Stimulated activated CD4-positive, alpha-beta T cell treated with anti-CD3 and anti-CD28 coated beads, TNF-alpha, amount 100 ng/mL, for 48 hours (primary cell): ENCODE measurements at places on chromosomes 2 and 18.

- no peak for DNase-seq
These were observed 80.8 kb downstream of the KCTD18 start for GRCh38 chr2:200428961-200429665.

DNA sequence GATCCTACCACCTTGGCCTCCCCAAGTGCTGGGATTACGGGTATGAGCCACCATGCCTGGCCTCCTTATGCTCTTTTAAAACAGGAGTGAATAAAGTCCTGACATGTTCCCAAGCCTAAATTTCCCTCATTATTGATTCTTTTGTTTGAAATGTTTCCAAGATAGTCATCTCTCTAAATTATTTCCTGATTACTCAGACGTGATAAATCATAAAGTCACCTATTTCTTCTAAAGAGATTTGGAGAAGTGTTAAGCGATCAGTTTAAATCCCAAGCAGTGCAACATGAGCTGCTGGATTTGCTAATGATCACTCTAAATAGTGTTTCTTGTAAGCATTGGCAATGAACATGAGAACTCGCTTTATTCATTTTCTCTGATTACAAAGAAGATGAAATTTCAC is 51.8 kb downstream of the PMAIP1 start:
- no peak for DNase-seq

DNA sequence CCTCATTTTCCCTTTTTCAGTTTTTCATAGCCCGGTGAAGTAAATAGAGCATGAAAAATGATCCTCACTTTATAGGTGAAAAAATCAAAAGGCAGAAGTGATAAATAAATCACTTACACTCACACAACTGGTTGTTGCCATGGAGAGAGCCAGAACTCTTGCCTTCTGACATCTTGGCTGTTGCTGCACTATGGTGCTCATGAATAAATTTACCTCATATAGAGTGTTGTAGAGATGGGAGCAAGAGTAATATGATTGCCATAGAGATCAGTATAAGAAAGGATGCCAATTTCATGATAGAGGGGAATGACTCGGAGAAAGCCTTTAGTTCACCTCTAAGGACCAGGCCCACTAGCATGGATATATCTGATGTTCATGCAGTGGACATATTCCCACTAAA is 82.5 kb upstream of the TMEM178A start:
- DNase-seq = no peak

DNA sequence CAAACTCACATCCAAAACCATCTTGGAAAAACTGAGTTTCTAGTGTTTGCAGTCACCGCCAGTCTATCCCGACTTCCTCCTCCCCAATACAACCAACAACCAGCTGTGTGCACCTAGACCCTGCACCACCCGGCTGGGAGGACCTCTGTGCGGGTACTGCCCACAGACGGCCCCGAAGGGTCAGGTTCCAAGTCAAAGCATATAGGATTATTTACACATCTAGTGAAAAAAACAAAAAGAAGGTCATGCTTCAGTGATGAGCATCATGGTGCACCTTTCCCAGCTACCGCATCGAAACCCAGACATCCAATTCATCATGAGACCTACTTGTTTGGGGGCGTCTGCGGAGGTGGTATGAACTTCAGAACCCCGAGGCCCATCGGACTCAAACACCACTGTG is 124.8 kb downstream of the ZNF516 start:
- DNase-seq = no peak

GRCh38 chr2:120933693-120934573 is 198.3 kb downstream of the GLI2 start:
- no peak for DNase-seq

DNA sequence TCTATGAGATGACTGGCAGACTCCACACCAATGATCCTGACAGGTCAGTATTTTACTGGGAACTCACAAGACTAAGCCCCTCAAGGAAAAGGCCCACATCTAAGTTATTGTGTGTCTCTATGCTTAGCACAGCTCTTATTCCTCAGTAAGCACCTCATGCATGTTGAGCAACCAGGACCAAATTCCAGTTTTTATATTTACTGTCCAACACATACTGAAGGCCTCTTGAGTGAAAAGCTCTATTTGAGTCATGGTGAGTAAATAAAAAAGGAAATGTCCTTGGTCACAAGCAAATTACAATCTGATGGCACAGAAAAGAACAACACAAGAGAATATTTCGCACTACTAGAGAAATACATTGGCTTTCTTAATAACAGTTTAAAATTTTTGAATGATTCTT is 87.9 kb upstream of the ETAA1 start:
- no peak for DNase-seq

GRCh38 chr2:102094917-102095316 is 47.6 kb upstream of the IL1R1 start:
- DNase-seq = no peak

- no peak for DNase-seq
These were observed 456 bp downstream of the LRP1B start for GRCh38 chr2:142130111-142131009.

- no peak for DNase-seq
These were observed 191.7 kb upstream of the NDUFV2 start for GRCh38 chr18:8910843-8911242.

DNA sequence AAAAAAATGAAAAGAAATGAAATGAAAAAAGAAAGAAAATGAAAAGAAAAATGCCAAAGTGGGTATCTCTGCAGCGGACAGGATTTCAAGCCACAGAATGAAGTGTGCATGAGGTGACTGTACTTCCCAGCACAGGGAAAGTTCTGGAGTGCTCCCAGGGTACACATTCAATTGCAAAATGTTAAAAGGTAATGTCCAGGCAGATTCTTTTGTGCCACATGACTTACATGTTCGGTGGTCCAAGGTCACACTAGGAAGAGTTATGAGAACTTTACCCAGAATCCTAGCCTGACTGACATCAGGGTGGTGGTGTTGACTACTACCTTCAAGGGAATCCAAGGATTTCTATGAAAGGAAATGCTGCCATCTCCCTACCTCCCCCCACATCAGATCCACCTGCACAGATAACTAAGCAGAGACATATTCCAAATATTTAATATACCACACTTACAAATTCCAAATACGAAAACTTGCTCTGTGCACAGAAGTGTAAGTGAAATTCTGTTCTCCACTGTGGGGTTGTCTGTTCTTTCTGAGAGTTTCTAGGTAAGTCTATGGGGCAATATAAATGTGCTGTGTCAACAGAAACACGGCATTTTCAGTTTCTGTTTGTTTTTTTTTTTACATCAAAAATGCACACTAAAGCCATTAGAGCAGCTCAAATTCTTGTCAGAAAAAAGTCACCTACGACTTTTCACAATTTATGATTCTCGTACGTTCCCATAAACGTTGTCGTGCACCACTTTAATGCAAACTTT is 56.6 kb downstream of the CABYR start:
- DNase-seq = no peak

- DNase-seq = no peak
These were observed 34.2 kb downstream of the TRAPPC12 start for GRCh38 chr2:3413697-3414096.

DNA sequence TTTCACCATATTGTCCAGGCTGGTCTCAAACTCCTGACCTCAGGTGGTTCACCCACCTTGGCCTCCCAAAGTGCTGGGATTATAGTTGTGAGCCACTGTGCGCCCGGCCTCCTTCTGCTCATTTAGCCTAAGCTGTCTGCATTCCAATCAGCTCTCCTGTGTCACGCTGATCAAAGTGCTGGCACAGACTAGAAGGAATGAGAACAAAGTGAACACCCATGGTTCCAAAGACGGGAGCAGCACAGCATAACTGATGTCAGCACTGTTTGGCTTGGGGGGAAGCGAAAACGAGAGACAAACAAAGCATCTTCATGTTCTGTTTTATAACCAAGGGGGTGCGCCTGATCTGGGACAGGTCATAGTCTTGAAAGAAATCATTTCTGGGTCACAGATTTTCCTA is 43.3 kb downstream of the DIPK1C start:
- no peak for DNase-seq
